ENCODE measurements at places on chromosomes 6 and 20. TPM values are rescaled to one million over a fixed set of nuclear protein-coding genes. Genes with fewer than 3 reads are reported as not detected.

Gene SRPK1
- 138 TPM for total RNA-seq

Gene SOX4
- 0.89 TPM for total RNA-seq

Gene C2
- total RNA-seq: 5.2 TPM

DNA sequence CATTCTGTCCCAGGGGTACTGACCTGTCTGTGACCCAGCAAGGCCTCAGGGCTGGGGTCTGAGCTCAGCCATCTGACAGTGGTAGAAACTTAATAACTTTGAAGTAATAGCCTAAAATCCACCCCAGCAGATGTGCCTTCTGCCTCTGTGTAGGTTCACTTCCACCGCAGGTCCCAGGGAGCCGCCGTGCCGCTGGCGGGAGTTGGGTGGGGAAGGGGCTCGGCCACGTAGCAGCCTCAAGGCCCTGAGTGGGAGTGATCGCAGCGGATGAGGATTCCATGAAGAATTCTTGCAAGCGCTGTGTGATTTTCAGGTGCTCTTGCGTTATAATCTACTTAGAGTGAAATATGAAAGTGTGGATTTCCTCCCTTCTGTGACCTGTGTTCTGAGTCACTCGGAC, 163.7 kb downstream of the DTNBP1 start:
- DNase-seq: no peak

- DNase-seq: no peak
Measured at GRCh38 chr6:36774331-36774730, 64.9 kb downstream of the CPNE5 start.

- DNase-seq: no peak
Measured at GRCh38 chr6:144899161-144899560, 614.0 kb downstream of the UTRN start.

DNA sequence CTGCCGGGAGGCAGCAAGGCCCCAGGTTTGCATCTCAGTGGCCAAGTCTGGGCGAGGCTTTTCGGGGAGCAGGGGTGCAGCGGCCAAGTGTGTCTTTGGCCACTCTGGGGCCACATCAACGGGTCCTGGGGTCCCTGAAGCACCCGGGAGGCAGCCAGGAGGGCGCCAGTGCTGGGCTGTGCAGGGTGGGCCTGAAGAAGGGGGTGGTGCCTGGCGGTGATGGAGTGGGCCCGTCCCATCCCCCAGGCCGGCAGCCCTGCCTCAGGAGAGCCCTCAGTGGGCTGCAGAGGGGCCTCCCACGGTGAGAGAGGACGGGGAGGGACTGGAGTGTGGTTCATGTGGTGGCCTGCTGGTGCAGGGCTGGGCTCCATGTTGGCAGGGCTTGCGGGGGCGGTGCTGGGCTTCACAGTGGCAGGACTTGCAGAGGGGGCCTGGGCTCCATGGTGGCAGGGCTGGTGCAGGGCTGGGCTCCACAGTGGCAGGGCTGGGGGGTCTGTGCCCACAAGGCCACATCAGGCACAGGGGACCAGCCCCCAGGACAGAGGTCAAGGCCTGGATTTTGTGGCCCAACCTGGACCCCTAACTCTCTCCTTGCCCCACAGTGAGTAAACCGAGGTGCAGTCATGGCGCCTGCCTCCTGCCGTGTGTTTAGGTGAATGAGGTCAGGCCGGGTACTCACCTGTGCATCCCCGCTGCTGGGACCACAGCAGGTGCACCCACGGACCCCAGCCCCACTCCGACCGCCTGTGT, 10.5 kb upstream of the BHLHE23 start:
- DNase-seq: no peak

Gene SLC17A9
- total RNA-seq: 17.5 TPM

DNA sequence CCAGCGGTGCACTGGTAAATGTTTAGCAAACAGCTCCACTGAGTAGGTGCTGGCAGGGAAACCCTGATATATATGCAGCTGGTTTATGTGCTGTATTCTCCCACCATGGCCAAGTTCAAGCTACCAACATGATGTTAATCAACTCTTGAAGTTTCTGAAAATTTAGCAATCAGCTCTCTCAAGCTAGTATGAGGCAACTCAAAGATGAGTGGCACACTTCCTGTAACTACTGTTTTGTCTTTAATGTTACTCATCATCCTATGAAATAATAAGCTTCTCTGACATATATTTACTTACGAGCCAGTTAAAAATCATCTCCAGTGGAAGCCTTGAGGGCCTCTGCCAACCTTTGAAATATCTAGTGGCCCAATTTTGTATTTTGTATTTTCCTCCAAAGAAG, 54.7 kb downstream of the TRMT6 start:
- no peak for DNase-seq

DNA sequence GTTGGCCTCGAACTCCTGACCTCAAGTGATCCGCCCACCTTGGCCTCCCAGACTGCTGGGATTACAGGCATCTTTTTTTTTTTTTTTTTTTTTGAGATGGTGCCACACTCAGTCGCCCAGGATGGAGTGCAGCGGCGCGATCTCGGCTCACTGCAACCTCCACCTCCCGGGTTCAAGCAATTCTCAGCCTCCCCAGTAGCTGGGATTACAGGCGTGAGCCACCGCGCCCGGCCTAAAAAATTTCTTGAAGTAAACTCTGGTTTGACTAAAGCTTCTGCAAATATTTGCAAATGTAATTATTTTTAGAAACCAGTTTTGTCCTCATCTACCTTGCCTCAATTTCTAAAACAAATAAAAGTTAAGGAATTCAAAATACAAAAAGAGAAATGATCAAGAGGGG, 1.2 kb downstream of the IBTK start:
- DNase-seq: no peak

GRCh38 chr20:44143936-44144335, 43.1 kb downstream of the JPH2 start:
- DNase-seq: no peak

Gene NOTCH4
- 0.64 TPM for total RNA-seq

- no peak for DNase-seq
Measured at GRCh38 chr20:57670288-57671071, 39.3 kb downstream of the PMEPA1 start.

DNA sequence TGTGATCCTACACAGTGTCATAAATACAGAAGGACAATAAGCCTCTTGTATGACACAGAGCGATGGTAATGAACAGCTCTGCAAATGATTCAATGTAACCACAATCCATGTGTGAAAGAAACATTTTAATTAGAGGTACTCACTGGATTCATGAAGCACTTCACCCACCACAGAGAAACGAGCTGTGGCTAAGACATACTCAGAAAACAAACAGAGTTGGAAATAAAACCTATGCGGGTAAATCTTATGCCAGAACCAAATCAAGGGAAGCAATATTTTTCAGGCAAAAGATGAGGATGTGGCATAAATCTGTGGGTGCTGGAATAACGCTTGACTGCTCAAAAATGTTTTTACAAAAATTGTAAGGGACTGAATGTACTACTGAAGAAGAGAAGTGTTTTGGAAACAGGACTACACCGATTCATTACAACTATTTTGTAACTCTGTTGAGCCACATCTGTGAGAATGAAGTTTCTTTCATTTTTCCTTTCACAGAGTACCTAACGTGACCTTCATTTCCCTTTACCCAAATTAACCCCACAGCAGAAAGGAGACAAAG, 112.1 kb downstream of the WDR27 start:
- no peak for DNase-seq

DNA sequence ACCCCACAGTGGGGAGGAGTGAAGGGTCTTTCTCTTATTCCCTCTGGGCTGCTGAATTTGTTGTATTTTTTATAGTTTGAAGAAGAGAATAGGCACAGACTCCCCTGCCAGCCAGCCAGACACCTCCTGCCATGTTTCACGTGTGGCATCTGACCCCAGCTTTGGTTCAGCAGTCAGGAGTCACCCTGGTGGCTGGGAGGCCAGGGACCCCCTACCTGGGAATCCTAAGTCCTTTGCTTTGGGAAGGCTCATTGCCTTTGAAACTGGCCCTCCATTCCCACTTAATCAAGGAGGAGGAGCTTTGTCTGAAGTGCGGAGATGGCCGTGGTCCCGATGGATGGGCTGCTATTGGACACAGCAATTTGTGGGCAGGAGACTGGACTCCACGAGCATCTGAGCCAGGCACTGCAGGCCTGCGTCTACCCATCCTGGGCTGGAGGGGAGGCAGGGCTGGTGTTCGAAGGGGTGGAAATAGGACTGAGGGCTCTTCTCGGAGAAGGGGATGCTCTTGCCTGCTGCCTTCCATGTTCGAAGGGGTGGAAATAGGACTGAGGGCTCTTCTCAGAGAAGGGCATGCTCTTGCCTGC, 196.1 kb downstream of the DLL1 start:
- DNase-seq: peak; percentile 28

- no peak for DNase-seq
Measured at GRCh38 chr6:143400258-143401067, 50.0 kb downstream of the ADAT2 start.

- DNase-seq: no peak
Measured at GRCh38 chr20:13625304-13625979, 13.3 kb downstream of the TASP1 start.

Gene ACTR5
- 7.2 TPM for total RNA-seq

- no peak for DNase-seq
Measured at GRCh38 chr20:39862470-39862891, 826.6 kb downstream of the MAFB start.

Gene PGC
- not detected for total RNA-seq

GRCh38 chr6:25984265-25984664, 21.7 kb downstream of the TRIM38 start:
- DNase-seq: no peak

DNA sequence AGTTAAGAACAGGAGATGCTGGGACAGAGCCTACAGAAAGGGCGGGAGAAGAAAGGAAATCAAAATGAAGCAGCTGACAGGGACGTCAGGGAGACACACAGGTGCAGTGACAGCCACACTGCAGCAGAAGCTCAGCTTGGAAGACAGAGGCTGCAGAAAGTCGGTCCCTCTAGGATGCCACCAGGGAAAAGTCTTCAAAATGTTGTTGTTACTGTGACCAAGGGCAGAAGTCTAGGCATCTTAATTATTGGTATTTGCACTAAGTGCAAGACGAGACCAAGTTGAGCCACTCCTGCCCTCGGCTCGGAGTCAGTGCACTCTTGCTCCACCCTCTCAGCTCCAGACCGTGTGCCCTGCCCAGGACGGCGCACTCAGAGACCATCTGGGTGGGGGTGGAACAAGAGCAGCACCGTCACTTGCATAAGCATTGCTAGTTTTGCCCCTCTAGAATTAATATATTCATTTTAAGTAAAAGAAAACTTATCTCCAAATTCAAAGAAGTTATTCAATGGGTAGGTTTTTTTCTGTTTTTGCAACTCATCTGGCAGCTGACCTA, 2.6 kb downstream of the PRR18 start:
- no peak for DNase-seq

DNA sequence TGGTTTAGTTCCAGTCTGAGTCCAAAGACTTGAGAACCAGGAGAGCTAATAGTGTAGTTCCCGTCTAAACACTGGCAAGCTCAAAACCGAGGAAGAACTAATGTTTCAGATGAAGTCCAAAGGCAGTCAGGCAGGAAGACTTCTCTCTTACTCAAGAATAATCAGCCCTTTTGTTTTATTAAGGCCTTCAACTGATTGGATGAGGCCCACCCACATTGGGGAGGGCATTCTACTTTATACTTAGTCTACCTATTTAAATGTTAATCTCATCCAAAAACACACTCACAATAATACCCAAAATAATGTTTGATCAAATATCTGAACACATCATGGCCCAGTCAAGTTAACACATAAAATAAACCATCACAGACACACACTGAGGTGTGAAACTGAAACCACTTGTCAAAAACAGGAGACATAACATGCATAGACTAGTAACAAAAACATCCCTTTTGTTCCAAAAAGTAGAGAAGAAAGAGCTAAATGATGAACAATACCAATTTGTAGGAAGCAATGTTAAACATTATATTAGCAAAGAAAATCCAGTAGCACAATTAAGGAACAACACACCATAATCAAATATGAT, 50.2 kb upstream of the SENP6 start:
- DNase-seq: no peak

DNA sequence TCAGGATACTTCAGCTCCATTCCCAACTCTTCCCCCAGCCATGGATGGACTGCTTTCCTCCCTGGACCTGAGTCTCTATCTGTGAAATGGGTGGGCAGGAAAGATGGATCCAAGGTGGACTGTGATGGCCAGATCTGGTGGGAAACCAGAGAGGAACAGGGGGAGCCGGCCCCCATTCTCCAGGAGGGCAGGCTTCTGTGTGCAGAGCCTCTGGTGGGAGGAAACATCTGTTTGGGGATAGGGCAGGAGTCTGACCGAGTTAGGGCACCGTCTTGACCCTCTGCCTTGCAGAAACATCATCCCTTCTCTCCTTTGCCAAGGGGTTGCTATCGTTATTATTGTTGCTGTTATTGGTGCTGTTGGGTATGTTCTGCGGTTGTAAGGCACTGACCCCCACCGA, 91.5 kb downstream of the TOX2 start:
- no peak for DNase-seq

DNA sequence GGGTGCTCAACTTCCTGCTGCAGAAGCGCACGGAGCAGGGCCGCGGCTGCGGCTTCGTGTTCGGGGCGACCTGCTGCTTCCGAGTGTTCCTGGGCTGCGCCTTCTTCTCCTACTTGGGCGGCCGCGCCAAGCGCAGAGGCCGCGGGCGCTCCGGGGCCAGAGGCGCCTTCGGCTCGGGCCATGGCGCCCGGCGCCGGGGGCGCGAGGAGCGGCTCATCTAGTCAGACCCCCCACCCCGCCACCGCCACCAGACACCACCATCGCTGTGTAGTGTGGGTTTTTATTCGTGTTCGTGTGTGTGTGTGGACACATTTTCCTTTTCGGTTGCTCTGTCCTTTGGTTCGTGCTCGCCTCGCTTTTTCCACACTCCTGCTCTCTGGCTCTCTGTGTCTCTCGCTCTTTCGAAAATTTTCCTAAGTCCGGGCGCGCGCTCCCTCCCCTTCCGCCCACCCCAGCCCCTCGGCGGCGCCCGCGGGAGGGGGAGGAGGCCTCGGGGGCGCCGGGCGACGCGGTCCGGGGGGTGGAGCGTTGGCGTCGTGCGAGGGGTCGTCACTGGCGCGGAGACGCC, 38.1 kb downstream of the GNAS start:
- peak; percentile 62 for DNase-seq

Gene ABHD16B
- total RNA-seq: not detected

Gene GSTA2
- not detected for total RNA-seq

- no peak for DNase-seq
Measured at GRCh38 chr6:35969646-35970045, 48.7 kb upstream of the SRPK1 start.

Gene KCNQ5
- total RNA-seq: 7.3 TPM

DNA sequence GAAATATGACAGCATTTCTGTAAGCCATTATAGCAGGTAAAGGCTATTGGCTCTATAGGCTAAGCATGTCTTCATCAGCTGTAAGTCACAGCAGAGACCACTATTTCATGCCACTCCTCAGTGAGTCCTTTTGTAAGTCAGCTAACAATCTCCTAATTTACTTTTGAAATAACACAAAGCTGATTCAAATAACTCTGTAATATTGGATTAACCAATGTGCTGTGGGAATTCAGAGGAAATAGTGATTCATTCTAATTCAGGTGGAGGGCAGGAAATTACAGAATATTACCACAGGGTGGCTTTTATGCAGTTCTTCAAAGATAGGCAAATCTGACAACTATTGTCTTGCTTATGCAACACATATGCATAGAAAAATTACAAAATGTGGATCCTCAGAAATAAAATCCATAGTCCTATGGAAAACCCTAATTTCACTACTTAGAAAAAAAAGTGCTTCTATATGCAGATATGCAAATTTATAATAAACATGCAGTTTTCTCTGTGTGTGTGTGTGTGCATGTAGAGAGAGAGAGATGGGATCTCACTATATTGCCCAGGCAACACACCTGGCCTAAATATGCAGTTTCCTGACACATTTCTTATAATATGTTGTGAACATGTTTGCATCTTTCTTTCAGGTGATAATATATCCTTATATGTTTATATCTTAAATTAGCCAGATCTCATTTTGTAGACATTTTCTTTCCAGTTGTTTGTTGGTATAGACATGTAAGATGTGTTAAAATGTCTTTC, 4.8 kb upstream of the SMIM28 start:
- DNase-seq: no peak
